ENCODE measurements at places on chromosomes 2 and 18.

GRCh38 chr2:173545364-173545763, 190.7 kb downstream of the CDCA7 start:
- DNase-seq = no peak

DNA sequence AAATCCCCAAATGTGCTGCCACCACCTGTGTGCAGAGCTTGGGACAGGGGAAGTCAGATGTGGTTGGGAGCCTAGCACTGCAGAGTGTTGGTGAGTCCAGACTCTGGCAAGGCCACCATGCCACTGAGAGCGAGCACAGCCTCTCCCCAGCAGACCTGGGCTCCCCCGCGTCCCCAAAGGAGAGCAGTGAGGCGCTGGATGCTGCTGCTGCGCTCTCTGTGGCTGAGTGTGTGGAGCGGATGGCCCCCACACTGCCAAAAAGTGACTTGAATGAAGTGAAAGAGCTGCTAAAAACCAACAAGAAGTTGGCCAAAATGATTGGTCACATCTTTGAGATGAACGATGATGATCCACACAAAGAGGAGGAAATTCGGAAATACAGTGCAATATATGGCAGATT, 10.7 kb downstream of the NAB1 start:
- no peak for DNase-seq

- no peak for DNase-seq
Observed at GRCh38 chr2:173692068-173692467, 273.1 kb downstream of the SP3 start.

GRCh38 chr2:225781991-225782390, 382.5 kb downstream of the NYAP2 start:
- DNase-seq = no peak

GRCh38 chr2:178895872-178896271, 88.6 kb upstream of the TTN start:
- no peak for DNase-seq

DNA sequence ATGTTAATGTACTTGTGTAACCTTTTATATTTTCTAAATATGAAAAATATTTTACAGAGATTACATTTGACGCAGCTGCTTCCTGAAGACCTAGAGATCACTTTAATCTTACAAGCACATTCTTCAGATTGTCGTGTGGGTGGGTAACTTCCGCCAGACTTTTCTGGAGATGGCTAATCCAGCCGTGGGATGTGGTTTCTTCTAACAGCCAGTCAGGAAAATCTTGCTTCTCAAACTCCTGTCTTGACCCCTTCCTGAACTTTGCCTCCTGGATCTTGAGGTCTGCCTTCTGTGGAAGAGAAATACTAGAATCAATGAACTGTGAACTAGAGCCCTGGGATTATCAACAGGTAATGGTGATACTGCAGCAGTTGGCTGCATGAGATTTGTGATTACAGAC, 401.6 kb upstream of the TNP1 start:
- DNase-seq = no peak

- no peak for DNase-seq
Observed at GRCh38 chr2:72999729-73000725, 71.5 kb downstream of the SFXN5 start.

GRCh38 chr2:98016908-98017670, 21.3 kb upstream of the TMEM131 start:
- no peak for DNase-seq

DNA sequence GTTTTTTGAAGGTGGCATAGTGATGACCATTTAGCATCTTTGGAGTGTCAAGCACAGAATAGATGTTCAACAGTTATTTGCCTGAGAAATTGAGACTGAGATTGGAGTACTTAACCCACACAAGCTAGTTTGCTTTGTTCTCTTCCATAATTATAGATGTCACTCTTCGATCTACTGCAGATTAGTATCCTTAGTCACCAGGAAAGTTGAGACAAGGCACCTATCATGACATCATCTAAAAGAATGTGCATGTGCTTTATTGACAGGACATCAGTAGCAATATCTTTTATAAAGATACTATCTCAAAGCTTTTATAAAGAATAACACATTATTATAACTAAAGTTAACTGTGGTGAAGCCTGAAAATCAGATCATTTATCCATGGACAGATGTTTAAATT, 6.4 kb downstream of the VRK2 start:
- DNase-seq = no peak

DNA sequence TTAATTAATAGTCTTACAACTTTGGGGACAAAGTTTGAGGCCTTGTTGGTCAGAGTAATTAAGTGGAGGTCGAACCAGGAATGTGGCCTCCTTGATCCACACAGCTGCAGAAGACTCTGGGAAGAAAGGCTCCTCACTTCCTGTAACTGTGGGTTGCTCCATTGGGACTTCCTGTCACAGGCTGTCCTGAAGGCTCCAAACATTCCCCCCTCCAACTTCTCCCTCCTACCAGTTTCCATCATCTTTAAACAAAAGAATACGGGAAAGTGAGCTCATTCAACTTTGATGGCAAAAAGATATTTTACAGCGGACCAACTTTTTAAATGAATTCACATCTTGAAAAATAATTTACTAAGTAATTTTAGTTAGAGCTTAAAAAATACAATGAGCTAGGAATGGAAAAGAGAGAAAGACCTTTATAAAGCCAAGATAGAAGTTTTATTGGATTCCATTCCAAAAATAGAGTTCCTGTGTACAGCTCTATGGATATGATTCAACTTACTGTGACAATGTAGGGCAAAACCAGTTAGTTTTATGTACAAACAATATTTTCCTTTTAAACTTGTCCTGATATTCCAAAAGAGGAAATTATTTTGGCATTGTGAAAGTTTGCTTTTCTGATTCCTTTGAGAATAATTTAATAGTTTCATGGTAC, 212.0 kb upstream of the NABP1 start:
- no peak for DNase-seq

GRCh38 chr2:29238497-29238896, 123.3 kb downstream of the CLIP4 start:
- DNase-seq = peak; percentile 13

GRCh38 chr2:25249785-25250184, 81.4 kb upstream of the POMC start:
- DNase-seq = no peak

DNA sequence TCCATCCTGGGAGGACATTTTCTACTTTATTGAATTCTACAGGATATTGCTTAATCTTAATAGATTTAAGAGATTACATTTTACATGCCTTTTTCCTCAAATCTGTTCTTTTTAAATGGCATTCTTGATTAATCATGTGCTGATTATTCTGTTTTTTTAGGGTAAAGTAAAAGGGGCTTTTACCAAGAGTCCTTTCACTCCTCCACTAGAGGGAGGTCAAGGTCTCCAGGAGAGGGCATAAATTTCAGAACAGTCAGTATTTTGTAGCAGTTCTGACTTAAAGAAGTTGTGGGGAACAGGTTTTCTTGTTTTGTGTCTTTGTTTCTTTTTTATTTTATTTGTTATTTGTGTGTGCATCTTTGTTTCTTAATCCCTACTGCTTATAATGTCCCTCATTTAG, 25.4 kb downstream of the WDR75 start:
- no peak for DNase-seq

- no peak for DNase-seq
Observed at GRCh38 chr2:46268196-46268595, 29.0 kb upstream of the EPAS1 start.

GRCh38 chr2:48414980-48415835, 114.7 kb upstream of the STON1 start:
- no peak for DNase-seq

- DNase-seq = no peak
Observed at GRCh38 chr2:43003702-43004101, 211.3 kb upstream of the HAAO start.

DNA sequence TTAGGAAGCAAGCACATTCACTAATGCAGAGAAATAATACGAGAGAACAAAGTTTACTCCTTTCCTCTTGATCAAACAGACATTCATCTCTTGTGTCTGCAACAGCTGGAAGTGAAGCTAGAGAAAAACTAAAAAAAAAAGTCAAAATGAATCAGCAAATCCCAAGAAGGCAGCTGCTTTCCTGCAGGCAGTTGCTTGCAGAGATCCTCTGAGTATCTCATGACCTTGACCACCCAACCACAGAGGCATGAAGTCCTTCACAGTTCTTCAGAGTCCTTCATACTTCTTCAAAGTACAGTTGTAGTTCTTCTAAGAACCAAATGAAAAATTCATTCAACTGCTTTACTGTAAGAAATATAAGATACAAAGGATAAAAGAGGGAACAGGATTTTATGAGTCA, 97.2 kb upstream of the ACVR1C start:
- DNase-seq = no peak

GRCh38 chr18:1968801-1969498, 602.4 kb downstream of the METTL4 start:
- no peak for DNase-seq

GRCh38 chr2:104091894-104092293, 762.0 kb upstream of the POU3F3 start:
- no peak for DNase-seq

- no peak for DNase-seq
Observed at GRCh38 chr2:118857677-118858484, 10.4 kb upstream of the EN1 start.

DNA sequence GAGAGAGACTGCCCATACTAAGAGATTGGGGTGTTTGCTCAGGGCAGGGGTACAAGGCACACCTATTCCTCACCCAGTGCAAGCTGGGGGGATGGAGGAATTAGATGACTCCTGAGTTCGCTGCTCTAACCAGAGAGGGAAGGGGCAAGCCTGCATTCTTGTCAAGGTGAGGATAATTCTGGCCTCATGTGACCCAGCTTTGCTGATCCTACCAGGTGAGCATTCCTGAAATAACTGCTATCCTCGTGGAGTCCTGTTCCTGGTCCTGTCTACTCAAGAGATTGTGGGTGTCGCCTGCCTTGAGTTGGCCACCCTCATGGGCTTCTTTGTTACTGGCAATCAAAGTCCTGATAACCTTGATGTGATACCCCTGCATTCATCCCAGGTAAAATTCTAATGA, 206.0 kb downstream of the SPP2 start:
- no peak for DNase-seq

- DNase-seq = no peak
Observed at GRCh38 chr2:127661949-127662510, 13.3 kb downstream of the LIMS2 start.

DNA sequence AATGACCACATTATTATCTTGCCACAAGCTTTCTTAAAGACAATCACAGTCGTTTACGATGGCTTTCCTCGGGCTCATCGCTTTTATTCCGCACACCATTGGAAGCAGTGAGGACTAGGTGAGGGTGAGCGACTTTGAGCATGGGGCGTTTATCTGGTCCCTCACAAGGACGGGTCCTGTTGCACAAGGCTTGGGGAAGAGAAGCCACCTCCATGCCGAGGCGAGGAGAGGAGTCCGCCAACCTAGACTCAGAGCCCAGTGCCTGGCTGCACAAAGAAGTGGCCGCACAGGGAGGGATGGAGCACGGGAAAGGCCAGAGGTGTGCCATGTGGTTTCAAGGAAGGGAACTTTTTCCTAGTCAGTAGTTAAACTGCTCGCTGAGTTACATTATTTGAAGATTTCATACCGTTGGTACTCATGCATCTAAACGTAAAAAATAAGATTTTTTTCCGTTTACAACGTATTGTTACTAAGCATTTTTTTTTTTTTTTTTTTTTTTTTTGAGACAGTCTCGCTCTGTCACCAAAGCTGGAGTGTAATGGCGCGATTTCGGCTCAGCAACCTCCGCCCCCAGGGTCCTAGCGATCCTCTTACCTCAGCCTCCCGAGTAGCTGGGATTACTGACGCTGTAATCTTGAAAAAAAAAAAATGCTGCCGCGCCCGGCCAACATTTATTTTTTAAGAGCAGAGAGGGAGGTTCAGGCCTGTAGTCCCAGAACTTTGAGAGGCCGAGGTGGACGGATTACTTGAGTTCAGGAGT, 849 bp upstream of the CYP27C1 start:
- no peak for DNase-seq

DNA sequence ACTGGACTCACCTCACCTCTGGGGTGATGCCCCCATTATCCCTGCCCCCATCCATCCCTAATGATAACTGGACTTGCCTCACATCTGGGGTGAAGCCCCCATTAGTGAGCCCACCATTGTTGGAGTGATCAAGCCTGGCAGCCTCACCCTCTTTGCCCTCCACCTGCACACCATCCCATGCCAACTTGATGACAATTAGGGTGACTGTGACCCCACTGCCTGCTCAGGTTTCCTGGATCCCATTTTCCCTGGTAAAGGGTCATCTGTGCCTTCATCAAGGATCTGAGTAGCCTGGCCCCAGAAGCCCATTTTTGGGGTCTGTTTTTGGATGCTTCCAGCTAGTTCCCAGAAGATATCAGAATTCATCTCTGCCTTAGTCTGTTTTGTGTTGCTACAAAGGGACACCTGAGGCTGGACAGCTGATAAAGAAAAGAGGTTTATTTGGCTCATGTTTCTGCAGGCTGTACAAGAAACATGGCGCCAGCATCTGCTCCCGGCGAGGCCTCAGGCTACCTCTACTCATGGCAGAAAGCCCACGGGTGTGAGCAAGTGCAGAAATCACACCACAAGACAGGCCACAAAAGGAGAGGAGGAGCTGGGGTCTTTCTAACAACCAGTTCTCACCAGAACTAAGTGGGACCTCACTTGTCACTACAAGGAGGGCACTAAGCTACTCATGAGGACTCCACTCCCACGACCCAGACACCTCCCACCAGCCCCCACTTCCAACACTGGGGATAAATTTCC, 196.4 kb upstream of the TWIST2 start:
- DNase-seq = no peak

DNA sequence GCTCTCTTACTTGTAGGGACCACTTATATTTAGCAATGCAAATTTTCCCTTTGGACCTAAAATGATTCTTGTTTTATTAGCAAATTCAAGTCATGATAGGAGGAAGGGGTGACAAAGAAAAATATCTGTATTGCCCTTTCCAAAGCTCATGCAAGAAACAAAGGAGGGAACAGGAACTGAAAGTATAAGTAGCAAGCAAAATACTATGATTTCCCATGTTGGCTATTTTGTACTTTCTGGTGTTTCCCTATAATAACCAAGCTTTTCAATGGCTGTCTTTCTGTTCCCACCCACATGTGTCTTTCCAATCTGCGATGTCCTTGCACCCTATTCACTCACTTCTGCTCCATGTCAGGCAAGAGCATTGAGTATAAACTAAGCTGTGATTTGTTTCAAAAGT, 279.7 kb downstream of the RNF144A start:
- DNase-seq = no peak

- DNase-seq = no peak
Observed at GRCh38 chr2:16127276-16127940, 187.1 kb downstream of the MYCN start.

- DNase-seq = no peak
Observed at GRCh38 chr2:209496586-209496982, 72.7 kb downstream of the MAP2 start.

- DNase-seq = no peak
Observed at GRCh38 chr2:41313082-41313481, 734.7 kb upstream of the PKDCC start.

DNA sequence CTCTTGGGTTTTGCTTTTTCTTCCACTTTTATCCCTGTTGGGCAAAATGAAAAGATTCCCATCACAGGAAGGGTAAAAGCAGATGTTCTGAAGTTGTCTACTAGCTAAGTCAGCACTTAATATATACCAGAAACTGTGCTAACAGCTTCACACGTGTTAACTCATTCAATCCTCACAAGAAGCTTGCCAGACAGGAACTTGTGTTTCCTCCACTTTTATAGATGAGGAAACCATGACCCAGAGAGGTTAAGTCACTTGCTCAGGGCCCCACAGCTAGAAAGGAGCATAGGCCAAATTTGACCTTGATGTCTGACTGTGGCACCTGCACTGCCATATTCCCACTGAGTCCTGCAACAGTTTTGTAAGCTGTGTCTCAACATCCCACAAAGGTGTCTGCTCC, 76.8 kb upstream of the EPC2 start:
- no peak for DNase-seq

- peak; percentile 66 for DNase-seq
Observed at GRCh38 chr2:223465793-223466192, 136.4 kb downstream of the SCG2 start.
